Vagina (tissue), 2 donors: ENCODE measurements at places on chromosomes 12 and 14. TPM values are rescaled to one million over a fixed set of nuclear protein-coding genes. Genes with fewer than 3 reads are reported as not detected.

GRCh38 chr14:50008562-50008961, 107.8 kb downstream of the VCPKMT start:
- H3K4me3 ChIP-seq = no peak overlapping the region
- no peak overlapping the region for H3K27ac ChIP-seq
- H3K27me3 ChIP-seq = no peaks in the 10 kb centered on the region
- H3K36me3 ChIP-seq = no peaks in the 10 kb centered on the region
- no peak for DNase-seq

DNA sequence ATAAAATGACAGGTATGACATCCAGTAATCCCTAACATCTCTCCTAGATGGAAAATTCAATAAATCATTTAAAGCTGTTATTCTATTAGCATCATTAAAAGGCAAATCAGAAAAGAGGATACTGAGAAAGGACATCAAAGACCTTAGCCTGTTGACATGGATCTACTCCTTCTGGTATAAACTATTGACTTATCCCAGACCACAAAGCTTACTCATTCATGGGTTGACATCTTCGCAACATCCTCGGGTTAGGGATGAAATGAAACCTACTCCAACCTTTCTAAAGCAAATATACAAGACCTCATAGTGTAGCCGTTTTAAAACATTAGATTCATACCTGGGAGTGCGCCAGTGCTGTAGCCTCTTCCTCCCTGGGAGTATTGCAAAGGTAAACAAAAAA, 191.5 kb upstream of the BTG1 start:
- peaks cover 23% of the 10 kb centered on the region for H3K4me1 ChIP-seq
- no peak overlapping the region for H3K4me3 ChIP-seq
- DNase-seq = no peak
- H3K36me3 ChIP-seq = no peaks in the 10 kb centered on the region

DNA sequence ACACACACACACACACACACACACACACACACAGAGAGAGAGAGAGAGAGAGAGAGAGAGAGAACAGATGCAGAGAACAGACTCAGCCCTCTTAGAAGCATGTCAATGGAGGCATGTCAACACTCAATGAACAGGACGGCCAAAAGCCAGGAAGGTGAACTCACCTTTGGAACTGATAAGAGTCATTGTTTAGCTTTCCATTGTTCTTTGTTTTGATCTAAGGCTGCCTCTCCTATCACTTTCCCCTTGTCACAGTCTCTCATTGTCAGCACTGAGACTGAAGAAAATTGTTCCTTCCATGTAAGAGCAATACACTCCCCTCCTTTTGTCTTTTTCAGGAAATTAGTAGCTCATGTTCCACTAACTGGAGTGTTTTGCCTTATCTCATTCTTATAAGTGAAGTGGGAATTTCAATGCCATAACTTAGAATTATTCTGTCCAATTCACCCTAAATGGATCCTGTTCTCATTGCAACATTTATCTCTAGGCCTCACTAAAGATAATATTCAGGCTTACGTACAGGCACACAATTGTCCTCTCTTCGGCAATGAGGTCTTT, 218.0 kb downstream of the DUSP6 start:
- no peak for DNase-seq
- no peaks in the 10 kb centered on the region for H3K36me3 ChIP-seq
- H3K4me1 ChIP-seq = no peaks in the 10 kb centered on the region
- H3K27me3 ChIP-seq = no peaks in the 10 kb centered on the region
- H3K27ac ChIP-seq = no peak overlapping the region

DNA sequence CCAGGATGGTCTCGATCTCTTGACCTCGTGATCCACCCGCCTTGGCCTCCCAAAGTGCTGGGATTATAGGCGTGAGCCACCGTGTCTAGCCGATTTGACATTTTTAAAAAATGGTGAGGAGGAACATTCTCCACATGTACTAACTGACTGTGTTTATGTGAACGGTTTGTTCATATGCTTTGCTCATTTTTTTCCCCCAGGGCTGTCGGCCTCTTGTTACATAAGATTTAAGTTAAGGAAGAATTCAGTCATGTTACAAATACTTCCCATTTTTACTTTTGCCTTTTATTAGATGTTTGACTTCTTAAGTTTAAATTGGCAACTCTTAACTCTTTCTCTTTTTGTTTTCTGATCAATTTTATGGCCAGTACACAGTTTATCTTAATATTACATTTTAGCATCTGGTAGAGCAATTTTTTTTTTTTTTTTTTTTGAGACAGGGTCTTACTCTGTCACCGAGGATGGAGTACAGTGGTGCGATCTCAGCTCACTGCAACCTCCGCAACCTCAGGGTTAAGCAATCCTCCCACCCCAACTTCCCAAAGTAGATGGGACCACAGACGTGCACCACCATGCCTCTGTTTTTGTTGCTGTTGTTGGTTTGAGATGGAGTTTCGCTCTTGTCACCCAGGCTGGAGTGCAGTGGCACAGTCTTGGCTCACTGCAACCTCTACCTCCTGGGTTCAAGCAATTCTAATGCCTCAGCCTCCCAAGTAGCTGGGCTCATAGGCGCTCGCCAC, 9.6 kb downstream of the GNS start:
- no peak for DNase-seq
- no peaks in the 10 kb centered on the region for H3K27me3 ChIP-seq
- H3K36me3 ChIP-seq = no peaks in the 10 kb centered on the region
- no peak overlapping the region for H3K4me3 ChIP-seq
- no peak overlapping the region for H3K27ac ChIP-seq

Gene TTC9
- 6.1 TPM for total RNA-seq

Gene TAS2R46
- total RNA-seq = 2.0 TPM

Gene KRT85
- total RNA-seq = not detected
